ENCODE measurements at places on chromosomes 5 and 9.
A peak's percentile ranks its signal among the peaks of the same experiment; 100 is the strongest.

- DNase-seq = no peak
Measured at GRCh38 chr9:127574072-127574993, 37.7 kb upstream of the STXBP1 start.

- no peak for DNase-seq
Measured at GRCh38 chr9:134681061-134681661, 39.6 kb downstream of the COL5A1 start.

DNA sequence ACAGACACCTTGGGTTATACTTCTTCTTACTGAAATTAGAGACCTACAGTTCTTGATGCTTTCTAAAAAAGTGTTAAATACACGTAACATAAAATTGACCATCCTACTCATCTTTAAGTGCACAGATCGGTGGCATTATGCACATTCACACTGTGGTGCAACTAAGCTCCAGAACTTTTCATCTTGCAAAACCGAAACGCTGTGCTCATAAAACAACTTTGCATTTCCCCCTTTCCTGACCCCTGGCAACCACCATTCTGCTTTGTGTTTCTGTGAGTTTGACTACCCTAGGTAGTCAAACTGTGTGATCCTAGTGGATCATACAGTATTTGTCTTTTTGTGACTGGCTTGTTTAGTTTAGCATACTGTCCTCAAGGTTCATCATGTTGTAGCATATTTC, 3.9 kb downstream of the MVB12B start:
- no peak for DNase-seq

DNA sequence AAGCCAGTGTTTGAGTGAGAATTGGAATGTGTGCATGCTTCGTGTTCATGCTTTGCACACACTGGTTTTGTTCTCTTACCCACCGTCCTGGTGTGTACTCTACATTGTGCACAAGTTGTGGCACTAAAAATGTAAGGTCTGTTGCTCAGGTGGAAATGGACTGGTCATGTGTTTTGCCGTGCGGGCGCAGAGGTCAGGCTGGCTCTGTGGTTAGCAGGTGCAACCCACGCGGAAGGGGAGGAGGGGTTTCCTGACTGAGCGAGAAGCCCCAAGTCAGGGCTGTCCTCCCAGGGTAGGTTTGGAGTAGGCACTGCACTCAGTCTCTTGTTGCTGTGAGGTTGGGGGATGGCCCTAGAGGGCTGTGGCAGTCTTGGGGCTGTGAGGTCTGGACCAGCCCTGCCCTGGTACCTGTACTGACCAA, 86.6 kb downstream of the EHMT1 start:
- DNase-seq = no peak

DNA sequence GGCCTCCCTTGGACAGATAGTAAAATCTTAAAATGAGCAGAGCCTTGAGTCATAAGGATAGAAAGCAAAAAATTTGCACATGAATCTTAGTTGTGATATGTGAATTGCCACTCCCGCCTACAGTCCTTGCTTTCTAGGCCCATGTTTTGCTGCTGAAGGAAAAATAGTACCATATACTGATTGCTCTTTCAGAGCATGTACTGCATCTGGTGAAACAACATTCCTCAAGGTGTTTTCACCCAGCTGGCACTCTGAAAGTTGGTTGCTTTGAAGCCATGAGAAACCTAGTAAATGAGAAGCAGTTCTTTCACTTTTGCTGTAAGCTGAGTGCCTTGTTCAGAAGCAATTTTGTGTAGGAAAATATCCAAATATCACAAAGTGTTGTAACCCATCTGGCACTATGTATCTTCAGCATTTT, 10.3 kb downstream of the CDC37L1 start:
- no peak for DNase-seq

- no peak for DNase-seq
Measured at GRCh38 chr5:37657046-37657445, 182.8 kb downstream of the GDNF start.

DNA sequence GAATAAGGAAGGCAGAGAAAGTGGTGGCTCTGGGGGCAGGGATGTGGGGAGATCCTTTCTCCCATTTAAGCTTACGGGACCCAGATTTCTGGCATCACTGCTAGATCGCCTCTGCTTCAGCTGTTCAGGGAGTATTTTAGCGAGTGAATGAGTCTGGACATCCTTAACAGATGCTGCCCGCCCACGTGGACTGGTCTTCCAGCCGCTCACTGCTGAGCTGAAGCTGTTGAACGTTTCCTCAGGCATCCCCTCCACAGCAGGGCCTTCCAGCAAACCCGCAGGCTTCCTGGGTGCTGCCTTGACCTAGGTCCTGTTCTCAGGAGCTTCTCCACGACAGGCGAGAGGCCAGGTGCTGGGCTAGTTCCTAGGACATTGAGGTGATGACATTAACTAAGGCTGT, 144.4 kb upstream of the EFNA5 start:
- no peak for DNase-seq

GRCh38 chr5:171629628-171630349, 155.8 kb upstream of the SMIM23 start:
- no peak for DNase-seq

GRCh38 chr5:24854850-24855249, 210.1 kb upstream of the CDH10 start:
- no peak for DNase-seq

DNA sequence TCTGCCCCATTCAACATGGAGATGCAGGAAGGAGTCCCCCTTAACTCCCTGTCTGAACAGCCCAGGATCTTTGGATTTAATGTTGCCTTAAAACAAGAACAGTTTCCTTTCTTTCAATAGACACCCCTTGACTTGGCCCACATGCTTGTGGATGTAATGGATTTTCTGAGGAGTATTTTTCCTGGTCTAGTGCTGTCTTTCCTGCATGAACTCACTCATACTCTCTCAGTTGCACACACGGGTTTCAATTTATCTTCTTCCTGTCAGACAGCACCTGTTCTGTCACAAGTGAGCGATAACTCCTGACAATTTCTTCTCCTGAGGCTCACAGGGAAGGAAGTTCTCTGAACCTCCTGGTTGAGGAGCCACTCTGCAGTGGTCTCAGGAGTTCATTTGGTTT, 85.1 kb downstream of the ACER2 start:
- DNase-seq = no peak

- no peak for DNase-seq
Measured at GRCh38 chr5:118279540-118280294, 708.6 kb downstream of the DTWD2 start.

- no peak for DNase-seq
Measured at GRCh38 chr9:40927260-40927631, 201.2 kb downstream of the FOXD4L6 start.

- no peak for DNase-seq
Measured at GRCh38 chr5:58922461-58923171, 339.7 kb downstream of the RAB3C start.

DNA sequence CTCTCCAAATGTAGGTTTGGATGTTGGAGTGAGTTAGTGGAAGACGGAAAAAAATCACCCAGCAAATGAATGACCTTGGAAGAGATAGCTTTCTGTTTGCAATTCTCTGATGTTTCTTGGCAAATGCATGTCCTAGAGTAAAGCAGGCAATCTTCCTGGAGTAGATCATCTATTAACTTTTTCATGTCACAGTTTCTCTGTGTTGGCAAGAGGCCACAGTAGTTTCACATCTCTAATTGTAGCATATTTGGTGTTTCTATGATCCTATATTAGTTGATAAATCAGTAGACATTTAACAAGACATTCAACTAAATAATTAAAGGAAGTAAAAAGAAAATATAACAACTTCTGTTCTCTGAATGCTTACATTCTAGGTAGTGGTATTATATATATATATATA, 138.2 kb upstream of the MINAR2 start:
- no peak for DNase-seq

- no peak for DNase-seq
Measured at GRCh38 chr5:177468685-177469628, 4.5 kb downstream of the DBN1 start.

- peak; percentile 94 for DNase-seq
Measured at GRCh38 chr9:112717661-112718331, at the start of gene INIP. Gene INIP, minus strand, starts transcription at chr9:112718117. Its CDS starts 1,632 bp downstream, at chr9:112716485.

DNA sequence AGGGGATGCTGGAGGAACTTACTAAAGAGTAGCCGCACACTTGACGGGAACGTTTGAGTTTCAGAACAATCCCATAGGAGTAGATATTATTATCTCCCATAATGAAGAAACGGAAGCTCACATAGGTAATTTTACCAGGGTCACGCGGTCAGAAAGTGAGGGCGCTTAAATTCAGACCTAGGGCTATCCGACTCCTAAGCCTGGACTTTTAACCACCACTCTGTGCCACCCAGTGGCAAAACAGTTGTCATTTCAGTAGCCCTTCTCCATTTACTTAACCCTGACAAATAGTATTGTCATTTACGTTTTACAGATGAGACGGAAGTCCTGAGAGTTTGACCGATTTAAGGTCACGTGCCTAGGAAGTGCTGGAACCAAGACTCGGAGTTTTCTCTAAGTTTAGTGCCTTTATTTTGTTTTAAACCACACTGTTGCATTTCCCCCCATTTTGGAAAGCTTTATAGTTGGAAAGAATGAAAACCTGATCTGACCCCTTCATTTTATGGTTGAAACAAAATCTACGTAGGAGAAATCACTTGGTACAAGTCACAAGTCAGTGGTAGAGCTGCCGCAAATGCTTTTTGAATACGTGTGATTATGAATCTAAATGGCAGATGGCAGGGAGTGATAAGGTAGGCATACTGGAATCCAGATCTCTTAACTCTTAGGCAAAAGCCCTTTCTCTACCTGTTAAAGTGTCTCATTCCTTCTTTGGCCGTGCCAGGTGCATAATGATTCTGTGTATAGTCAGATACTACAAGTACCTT, 650 bp downstream of the MRRF start:
- DNase-seq = no peak

GRCh38 chr5:15241216-15241821, 258.7 kb upstream of the FBXL7 start:
- no peak for DNase-seq

- no peak for DNase-seq
Measured at GRCh38 chr5:106423109-106423897, 1247.4 kb downstream of the EFNA5 start.

DNA sequence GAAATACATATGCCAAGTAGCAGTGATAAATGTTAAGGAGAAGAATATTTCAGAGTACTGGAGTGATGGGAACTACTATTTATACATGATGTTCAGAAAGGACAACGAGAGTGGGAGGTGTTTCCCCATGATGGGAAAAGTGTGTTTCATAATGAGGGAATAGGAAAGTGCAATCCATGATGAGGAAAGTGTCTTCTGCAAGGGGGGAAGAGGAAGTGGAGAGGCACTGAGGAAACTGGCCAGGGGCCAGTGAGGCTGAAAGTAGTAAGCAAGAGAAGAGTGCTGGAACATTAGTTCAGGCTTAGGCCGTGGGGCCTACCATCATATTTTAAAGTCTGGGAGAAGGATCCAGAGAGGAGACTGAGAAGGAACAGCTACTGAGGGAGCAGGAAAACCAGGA, 327.2 kb downstream of the SLF1 start:
- no peak for DNase-seq

GRCh38 chr9:116539549-116539948, 147.6 kb upstream of the TRIM32 start:
- no peak for DNase-seq

- no peak for DNase-seq
Measured at GRCh38 chr5:38608874-38609273, 52.4 kb upstream of the LIFR start.

- no peak for DNase-seq
Measured at GRCh38 chr9:99690573-99690972, 131.1 kb upstream of the NR4A3 start.

DNA sequence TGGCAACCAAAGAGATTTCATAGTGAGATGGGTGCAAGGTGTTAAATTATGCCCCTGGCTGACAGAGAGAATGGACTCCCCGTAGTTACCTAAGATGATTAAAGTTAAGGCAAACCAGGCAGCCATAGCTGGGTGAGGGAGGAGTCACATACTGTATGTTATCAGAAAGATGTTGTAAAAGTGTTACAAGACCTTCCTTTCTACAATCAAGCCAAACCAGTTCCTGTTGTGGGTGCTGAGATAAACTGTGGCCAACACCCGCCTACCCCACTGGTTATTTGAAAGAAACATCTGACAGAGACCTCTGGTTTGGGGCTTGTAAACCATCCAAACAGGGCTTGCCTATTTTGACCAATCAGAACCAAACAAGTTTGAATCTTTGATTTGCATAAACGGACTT, 684.7 kb upstream of the NUDT12 start:
- no peak for DNase-seq

DNA sequence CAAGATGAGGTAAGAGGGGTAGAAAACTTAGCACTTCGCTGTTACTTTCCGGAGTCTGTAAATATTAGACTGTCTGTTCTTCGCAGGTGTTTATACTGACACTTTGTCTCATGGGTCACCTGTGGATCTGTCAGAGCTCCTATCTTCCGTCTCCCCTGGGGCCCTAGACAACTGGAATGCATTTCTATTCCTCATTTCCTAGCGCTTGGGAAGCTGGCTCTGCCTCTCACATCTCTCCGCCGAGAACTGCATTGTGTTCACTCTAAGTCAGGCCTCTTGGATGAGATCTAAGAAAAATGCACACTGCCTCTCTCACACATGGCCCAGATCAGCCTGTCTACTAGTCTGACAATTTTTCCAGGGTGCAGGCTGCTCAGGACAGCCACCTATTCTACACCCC, 39.5 kb downstream of the PCA3 start:
- DNase-seq = no peak

DNA sequence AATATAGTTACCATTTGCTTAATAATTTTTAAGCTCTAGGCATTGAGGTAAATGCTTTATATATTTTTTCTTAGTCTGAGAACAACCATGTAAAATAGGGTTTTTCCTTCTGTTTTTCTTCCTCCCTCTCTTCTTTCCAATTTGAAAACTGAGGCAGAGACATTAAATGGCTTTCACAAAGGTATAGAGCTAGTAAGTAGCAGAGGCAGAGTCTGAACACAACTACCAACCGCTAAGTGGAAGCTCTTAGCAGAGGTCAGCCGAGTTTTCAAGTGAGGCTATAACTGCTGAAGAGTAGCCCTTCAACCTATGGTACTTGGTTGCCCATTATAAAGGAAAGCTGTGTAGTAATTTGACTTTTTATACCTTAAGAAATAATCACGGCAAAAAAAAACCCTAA, 187.1 kb downstream of the MEF2C start:
- no peak for DNase-seq

DNA sequence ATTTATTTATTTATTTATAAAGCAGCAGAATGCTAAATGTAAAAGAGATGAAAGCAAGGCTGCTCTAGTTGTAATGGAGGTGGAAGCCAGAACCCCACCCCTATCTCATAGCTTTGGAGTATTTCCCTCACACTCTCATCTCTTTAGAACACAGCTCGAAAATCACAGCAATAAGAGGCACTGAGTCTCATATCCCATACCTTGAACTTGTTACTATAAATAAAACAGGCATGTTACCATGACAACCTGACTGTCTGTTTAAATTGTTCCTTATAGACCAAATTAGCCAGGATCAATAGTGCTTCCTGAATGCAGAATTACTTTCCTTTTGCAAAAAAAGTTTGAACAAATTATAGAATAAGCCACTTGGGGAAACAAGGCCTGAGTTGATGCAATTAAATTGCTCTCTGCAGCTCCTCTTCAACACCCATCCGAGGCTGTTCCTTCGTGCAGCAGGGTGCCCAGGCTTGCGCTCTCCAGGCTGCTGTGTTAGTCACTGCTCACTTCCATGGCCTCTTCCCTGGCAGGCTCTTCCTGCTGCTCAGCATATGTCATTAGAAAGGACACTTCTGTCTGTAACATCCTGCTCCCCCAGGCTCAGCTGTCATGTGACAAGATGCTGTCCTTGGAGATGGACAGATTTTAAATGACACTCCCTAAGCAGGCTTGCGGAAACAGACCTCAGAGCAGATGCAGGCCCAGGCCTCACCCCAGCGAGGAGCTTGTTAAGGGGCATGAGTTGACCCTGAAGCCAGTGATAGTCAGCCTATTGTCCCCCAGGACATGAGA, 120.2 kb downstream of the CARTPT start:
- DNase-seq = no peak

- DNase-seq = no peak
Measured at GRCh38 chr9:135980926-135981630, 19.9 kb upstream of the UBAC1 start.

All from activated CD4-positive, alpha-beta T cell treated with anti-CD3 and anti-CD28 coated beads for 24 hours (primary cell).